ENCODE measurements at places on chromosomes 13 and 19.

GRCh38 chr19:31723101-31723500 lies 373.9 kb upstream of the TSHZ3 start:
- DNase-seq, result no peak

GRCh38 chr13:92717857-92718256 lies 508.8 kb upstream of the GPC6 start:
- DNase-seq, result no peak

GRCh38 chr19:14237014-14237941 lies 31.3 kb upstream of the ADGRL1 start:
- DNase-seq, result no peak

GRCh38 chr13:51058461-51059167 lies 52.5 kb downstream of the C13orf42 start:
- no peak for DNase-seq

DNA sequence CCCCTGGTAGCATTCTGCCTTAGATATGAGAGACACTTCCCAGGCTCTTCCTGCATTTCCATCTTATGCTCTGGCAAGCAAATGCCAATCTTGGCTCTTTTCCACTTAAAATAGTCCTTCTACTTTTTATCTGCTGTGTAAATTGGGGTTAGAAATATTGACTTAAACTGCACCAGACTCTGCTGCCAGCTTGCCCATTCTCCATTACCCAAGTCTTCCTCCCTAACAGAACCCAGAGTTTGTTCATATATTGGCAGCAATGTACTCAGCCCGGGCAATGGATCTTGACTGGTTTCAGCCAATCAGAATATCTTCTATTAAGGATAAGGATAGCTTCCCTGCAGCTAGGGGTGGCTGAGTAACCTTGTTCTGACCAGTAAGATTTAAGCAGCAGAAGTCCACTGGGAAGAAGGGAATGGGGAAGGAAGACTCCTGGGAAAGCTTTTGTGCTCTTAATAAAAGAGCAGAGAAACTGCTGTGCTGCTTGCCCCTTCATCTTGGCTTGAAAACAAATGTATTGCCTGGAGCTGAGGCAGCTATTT lies 177.1 kb downstream of the KCNRG start:
- DNase-seq, result no peak
